ENCODE measurements at places on chromosomes 5 and 9. TPM values are rescaled to one million over a fixed set of nuclear protein-coding genes. Genes with fewer than 3 reads are reported as not detected.

- peaks cover 4% of the 10 kb centered on the region for H3K4me1 ChIP-seq
These were observed 94.3 kb downstream of the SREK1 start for GRCh38 chr5:66238435-66238834.

PTBP3 gene
- 140 TPM for total RNA-seq

DNA sequence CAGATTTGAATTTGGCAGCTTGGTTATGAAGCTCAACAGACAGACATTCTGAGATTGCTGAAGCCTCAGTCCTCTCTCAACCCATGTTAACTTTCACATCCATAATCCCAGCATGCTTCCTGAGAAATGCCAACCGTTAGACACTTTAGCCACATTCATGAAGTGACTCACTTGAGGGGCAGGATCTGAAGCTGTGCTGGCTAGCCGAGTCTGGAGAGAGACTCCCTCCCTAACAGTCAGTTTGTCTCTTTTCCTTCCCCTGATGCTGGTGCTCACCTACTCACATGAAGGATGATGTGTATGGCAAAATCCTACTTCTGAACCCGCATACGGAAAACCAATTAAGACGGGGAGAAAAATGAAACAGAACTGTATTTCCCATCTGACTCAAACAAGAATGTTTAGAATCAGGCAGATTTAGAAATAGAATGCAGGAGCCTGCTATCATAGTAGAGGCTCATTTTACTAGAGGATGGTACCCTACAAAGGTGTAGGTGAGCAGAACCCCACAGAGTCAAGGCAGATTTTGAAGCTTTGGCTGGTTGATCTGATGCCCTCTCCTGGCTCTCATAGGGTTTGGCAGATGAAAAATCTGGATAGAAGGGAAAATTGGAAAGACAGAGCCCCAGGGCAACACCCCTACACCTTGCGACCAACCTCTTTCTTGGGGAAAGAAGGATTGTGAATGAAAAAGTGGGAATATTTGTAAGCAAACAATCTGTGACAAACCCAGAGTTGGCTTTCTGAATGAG lies 150.9 kb upstream of the LHFPL2 start:
- no peaks in the 10 kb centered on the region for H3K27me3 ChIP-seq
- DNase-seq: no peak
- no peaks in the 10 kb centered on the region for H3K4me1 ChIP-seq
- no peak overlapping the region for H3K4me3 ChIP-seq

DNA sequence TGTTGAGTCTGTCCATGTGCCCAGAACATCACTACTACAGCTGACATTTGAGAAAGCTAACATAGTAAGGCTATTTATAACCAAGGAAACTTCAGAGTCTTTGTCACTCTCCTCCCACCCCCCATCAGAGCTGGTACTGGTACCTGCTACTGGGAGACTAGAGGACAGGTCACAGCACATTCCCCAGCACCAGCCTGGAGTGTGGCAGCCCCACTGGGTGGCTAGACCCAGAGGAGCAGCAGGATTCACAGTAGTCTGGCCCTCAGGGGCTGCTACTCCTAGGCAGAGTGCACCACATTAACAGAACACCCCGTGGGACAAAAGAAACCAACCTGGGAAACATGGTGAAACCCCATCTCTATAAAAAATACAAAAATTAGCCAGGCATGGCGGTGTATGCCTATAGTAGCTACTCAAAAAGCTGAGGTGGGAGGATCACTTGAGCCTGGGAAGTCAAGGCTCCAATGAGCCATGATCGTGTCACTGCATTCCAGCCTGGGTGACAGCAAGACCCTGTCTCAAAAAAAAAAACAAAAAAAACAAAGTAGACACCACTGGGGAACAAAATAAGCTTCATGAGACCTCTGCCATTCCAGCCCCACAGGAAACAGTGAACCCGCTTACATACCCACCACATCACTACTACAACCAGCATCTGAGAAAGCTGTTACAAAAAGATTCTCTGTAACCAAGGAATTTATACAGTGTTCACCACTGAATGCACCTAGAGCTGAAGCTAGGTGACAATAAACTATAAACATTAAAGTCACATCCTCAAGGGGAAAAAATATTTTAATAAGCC lies 26.3 kb upstream of the PTGER4 start:
- H3K27ac ChIP-seq: peak overlapping the region; percentile 1
- DNase-seq: peak; percentile 50
- peaks cover 25% of the 10 kb centered on the region for H3K4me1 ChIP-seq
- no peak overlapping the region for H3K4me3 ChIP-seq
- no peaks in the 10 kb centered on the region for H3K27me3 ChIP-seq
- H3K36me3 ChIP-seq: no peaks in the 10 kb centered on the region

GRCh38 chr5:141849415-141850243 lies 28.6 kb downstream of the PCDH1 start:
- no peaks in the 10 kb centered on the region for H3K36me3 ChIP-seq
- peak overlapping the region; percentile 89 for H3K4me3 ChIP-seq
- peaks cover 16% of the 10 kb centered on the region for H3K4me1 ChIP-seq
- peak; percentile 84 for DNase-seq

DNA sequence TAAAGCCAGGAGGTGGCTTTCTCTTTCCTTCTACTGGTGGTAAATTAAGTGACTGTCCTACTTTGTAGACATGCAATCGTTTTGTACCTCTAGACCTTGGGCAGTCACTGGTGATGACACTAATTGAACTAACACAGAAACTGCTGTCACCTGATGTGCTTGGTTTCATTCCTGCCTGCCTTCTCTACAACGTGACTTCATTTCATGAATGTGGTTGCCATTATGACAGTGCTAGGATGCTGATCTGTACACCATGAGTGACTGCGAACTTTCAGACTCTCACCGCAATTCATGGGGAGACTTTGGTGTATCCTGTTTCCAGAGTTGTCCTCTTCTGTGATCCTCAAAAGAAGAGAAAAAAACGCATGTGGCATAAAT lies 47.5 kb downstream of the UBE2QL1 start:
- no peaks in the 10 kb centered on the region for H3K36me3 ChIP-seq
- DNase-seq: no peak
- no peaks in the 10 kb centered on the region for H3K27me3 ChIP-seq
- no peak overlapping the region for H3K27ac ChIP-seq
- H3K4me1 ChIP-seq: no peaks in the 10 kb centered on the region
- no peak overlapping the region for H3K4me3 ChIP-seq

- peaks cover 3% of the 10 kb centered on the region for H3K36me3 ChIP-seq
- H3K4me3 ChIP-seq: peak overlapping the region; percentile 19
- peak overlapping the region; percentile 81 for H3K27ac ChIP-seq
- H3K4me1 ChIP-seq: peaks cover 7% of the 10 kb centered on the region
- no peaks in the 10 kb centered on the region for H3K27me3 ChIP-seq
These were observed 51.7 kb downstream of the CPLANE1 start for GRCh38 chr5:37197340-37198050.

- no peaks in the 10 kb centered on the region for H3K4me1 ChIP-seq
- H3K36me3 ChIP-seq: no peaks in the 10 kb centered on the region
- H3K27ac ChIP-seq: no peak overlapping the region
- H3K4me3 ChIP-seq: no peak overlapping the region
- no peaks in the 10 kb centered on the region for H3K27me3 ChIP-seq
These were observed 198.8 kb upstream of the EFNA5 start for GRCh38 chr5:107869438-107870115.

GRCh38 chr9:120916991-120917880 lies 9.4 kb downstream of the TRAF1 start:
- no peaks in the 10 kb centered on the region for H3K27me3 ChIP-seq
- H3K4me3 ChIP-seq: no peak overlapping the region
- H3K27ac ChIP-seq: no peak overlapping the region
- H3K4me1 ChIP-seq: peaks cover 55% of the 10 kb centered on the region
- DNase-seq: peak; percentile 10
- peaks cover 41% of the 10 kb centered on the region for H3K36me3 ChIP-seq

GRCh38 chr5:76689321-76690036 lies 26.4 kb upstream of the F2R start:
- no peak overlapping the region for H3K4me3 ChIP-seq
- no peak overlapping the region for H3K27ac ChIP-seq
- peaks cover 80% of the 10 kb centered on the region for H3K36me3 ChIP-seq
- no peaks in the 10 kb centered on the region for H3K27me3 ChIP-seq
- H3K4me1 ChIP-seq: no peaks in the 10 kb centered on the region

DNA sequence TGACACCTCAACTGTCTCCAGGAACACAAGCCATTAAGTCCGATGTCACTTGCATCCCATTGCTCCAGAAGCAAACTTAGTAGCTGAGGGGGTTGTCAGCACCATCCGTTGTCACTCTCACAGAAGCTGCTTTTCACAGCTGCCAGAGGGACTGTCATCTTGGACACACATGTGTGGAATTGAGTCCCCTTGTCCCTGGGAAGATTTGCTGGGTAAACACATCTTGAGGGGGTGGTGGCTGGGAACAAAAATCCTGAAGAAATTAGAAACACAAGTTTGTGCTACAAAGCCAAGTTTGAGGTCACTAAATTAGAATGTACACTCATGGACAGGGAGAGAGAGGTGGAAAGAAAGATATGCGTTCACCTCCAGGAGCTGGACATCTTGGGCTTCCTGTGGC lies 55.2 kb upstream of the ADRA1B start:
- H3K4me3 ChIP-seq: no peak overlapping the region
- no peaks in the 10 kb centered on the region for H3K36me3 ChIP-seq
- H3K27me3 ChIP-seq: peaks cover 3% of the 10 kb centered on the region
- H3K27ac ChIP-seq: no peak overlapping the region
- DNase-seq: no peak

DNA sequence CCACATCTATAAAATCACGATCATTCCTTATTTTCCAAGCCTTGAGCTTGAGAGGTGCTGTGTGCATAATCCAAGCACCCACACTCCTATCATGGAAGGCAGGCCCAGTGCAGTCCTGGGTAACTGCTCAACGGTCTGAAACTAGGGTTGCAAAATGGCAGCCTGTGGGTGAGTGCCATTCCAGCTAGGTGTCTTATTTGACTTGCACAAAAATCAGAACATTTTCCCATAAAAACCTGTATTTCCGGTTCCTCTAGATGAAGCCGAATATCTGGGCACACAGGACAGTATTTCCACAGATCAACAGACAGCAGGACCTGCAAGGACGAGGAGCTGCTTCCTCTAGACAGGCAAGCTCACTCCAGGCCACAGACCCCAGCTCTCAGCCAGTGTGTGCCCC lies 588.8 kb downstream of the BNC2 start:
- no peak for DNase-seq
- H3K27me3 ChIP-seq: no peaks in the 10 kb centered on the region
- H3K27ac ChIP-seq: no peak overlapping the region

PAPPA gene
- not detected for total RNA-seq

DNA sequence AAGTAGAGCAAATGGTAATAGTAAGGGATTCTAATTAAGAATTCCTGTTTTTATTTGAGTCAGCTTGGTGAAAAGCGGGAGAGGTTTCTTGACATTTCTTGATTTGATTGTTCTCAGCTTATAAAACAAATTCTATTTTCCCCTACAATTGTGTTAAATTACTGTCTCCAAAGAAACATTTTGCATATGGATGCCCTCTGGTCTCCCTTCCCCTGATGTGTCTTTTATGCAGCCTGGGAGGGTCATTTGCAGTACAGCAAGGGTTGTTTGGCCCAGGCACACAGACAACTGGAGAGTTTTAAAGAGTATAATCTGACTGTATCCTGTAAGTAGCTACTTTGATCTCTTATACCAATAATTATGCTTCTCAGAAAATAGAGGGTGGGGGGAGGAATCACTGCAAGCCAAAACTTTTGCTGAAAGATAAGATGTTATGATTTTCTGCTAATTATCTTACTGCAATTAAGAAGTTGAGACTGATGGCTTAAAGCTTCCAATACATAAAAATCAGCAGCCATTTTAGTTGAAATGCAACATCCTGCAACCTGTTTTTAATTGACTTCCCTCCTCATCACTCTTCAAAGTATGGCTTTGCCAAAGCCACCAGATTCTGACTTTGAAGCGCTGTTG lies 204.1 kb upstream of the SEMA6A start:
- no peaks in the 10 kb centered on the region for H3K4me1 ChIP-seq
- no peak for DNase-seq
- H3K4me3 ChIP-seq: no peak overlapping the region
- no peaks in the 10 kb centered on the region for H3K27me3 ChIP-seq

DNA sequence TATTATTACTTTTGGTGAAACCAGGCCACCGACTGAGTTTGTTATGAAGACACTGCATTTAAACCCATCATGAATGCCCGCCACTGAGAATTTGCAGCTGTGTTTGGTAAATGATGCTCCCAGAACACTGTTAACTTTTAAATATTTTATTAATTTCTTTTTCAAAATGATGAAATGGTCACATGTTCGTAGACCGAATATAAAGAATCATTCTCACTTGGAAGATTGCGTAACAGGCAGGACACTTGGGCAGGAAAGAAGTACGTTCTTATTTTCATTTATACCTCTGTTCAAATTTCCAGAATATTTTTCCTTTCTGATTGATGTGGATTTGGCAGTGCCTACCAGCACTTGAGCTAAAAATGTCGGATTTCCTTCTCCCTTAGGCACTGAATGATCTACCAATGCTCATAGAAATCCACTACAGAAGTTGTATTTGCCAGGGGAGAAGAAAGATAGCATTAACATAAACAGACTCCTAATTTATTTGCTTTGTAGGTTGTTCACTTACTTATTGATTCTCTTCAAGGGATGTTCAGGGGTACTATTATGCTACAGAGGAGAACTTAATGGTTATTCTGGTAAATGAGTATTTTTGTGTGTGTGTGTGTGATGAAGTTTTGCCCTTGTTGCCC lies 13.8 kb downstream of the CYFIP2 start:
- H3K27ac ChIP-seq: peak overlapping the region; percentile 6
- H3K4me3 ChIP-seq: no peak overlapping the region
- no peak for DNase-seq
- H3K4me1 ChIP-seq: peaks cover 29% of the 10 kb centered on the region
- H3K27me3 ChIP-seq: no peaks in the 10 kb centered on the region

- no peaks in the 10 kb centered on the region for H3K36me3 ChIP-seq
- H3K4me1 ChIP-seq: no peaks in the 10 kb centered on the region
- H3K27me3 ChIP-seq: no peaks in the 10 kb centered on the region
These were observed 258.9 kb downstream of the TAF11L14 start for GRCh38 chr5:17893026-17893635.

DNA sequence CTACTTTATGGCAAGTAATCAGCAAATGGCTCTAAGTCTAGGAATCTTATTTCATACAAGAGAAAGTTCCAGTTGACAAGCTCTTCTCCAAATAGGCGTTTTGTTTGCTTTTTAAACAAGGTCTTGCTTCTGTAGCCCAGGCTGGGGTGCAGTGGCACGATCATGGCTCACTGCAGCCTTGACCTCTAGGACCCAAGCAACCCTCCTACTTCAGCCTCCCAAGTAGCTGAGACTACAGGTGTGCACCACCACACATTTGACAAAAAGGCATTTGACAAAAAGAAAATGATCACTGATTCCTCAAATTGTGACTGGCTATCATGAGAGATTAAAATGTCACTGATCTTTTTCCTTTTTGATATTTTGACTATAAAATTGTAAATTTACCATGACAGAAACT lies 31.8 kb downstream of the NR6A1 start:
- no peak overlapping the region for H3K4me3 ChIP-seq
- no peaks in the 10 kb centered on the region for H3K27me3 ChIP-seq
- H3K4me1 ChIP-seq: no peaks in the 10 kb centered on the region
- DNase-seq: no peak
- H3K36me3 ChIP-seq: no peaks in the 10 kb centered on the region
- no peak overlapping the region for H3K27ac ChIP-seq

- no peaks in the 10 kb centered on the region for H3K27me3 ChIP-seq
- no peak overlapping the region for H3K4me3 ChIP-seq
- peaks cover 14% of the 10 kb centered on the region for H3K4me1 ChIP-seq
- DNase-seq: no peak
- no peaks in the 10 kb centered on the region for H3K36me3 ChIP-seq
These were observed 349.2 kb downstream of the GADD45G start for GRCh38 chr9:89953824-89954615.

All from natural killer cell (primary cell).